Globus pallidus (tissue), 1 donor: ENCODE measurements at places on chromosomes 1 and 21.
A peak's percentile ranks its signal among the peaks of the same experiment; 100 is the strongest.

GRCh38 chr1:185325413-185325812 lies 8.4 kb upstream of the IVNS1ABP start:
- no peak for DNase-seq

GRCh38 chr1:45478121-45478814 lies 12.7 kb downstream of the TESK2 start:
- DNase-seq = no peak

DNA sequence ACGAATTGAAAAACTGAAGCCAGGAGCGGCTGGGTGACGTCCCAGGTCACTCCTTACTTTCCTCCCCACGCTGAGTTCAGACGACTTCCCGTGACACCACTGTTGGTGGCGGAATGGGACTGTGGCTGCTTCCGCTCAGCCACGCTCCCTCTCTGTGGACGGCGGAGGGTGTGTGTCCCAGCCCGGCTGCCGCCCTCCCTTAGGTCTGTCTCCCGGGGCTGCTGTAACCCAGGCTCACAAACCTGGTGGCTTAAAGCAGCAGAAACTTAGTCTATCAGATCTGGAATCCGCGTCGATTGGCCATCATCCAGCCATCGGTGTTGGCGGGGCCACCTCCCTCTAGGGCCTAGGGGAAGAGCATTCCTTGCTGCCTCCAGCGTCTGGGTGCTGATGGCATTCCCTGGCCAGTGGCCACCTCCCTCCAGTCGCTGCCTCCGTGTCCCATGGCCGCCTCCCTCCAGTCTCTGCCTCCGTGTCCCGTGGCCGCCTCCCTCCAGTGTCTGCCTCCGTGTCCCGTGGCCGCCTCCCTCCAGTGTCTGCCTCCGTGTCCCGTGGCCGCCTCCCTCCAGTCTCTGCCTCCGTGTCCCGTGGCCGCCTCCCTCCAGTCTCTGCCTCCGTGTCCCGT lies 17.5 kb downstream of the TRPM2 start:
- no peak for DNase-seq

- peak; percentile 60 for DNase-seq
Observed at GRCh38 chr1:54542120-54542961, 5.7 kb upstream of the ACOT11 start.

DNA sequence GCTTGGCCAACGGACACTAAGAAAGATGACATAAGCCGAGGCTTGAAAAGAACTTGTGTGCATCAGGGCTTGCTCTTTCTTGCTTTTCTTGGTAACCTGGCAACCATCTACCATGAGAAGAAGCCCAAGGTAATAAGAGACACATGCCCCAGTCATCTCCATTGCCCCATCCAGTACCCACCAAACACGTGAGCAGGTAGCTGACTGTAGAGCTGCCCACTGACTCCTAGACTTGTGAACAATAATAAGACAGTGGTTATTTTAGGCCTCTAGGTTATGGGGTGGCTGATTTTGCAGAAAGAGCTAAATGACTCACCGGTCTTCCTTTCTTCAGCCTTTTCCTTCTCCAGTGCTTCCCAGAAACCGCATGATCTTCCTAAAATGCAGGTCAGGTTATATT lies 105.0 kb upstream of the JUN start:
- no peak for DNase-seq

- DNase-seq = peak; percentile 54
Observed at GRCh38 chr1:236705771-236706170, 19.5 kb downstream of the ACTN2 start.

DNA sequence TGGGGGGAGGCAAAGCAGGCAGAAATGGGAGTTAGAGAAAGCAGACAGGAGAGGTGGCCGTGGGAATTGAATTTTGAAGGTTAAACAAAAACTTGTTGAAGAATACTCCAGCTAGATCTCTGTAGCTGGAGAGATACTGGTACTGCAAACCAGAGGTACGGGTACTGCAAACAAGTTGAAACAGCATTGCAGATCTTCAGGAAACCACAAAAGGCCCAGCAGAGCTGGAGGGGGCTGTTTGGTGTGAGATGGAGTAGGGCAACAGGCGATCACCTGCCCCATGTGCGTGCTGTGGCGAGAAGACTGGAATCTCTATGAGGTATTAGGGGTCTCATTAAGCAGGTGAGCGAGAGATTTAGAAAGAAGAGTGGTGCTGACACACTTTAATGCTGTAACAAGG lies 77.7 kb upstream of the RGS4 start:
- no peak for DNase-seq

- peak; percentile 77 for DNase-seq
Observed at GRCh38 chr1:110756506-110756905, 81.8 kb upstream of the KCNA3 start.

GRCh38 chr1:1752636-1753606 lies 25.3 kb downstream of the NADK start:
- no peak for DNase-seq
